Neural progenitor cell (in vitro differentiated cells): ENCODE measurements at places on chromosomes 16 and 17. TPM values are rescaled to one million over a fixed set of nuclear protein-coding genes. Genes with fewer than 3 reads are reported as not detected.
A peak's percentile ranks its signal among the peaks of the same experiment; 100 is the strongest.

GRCh38 chr17:44004761-44005526 is 522 bp downstream of the NAGS start:
- peak; percentile 58 for DNase-seq
- H3K4me1 ChIP-seq: peaks cover 19% of the 10 kb centered on the region
- no peaks in the 10 kb centered on the region for H3K36me3 ChIP-seq
- H3K27ac ChIP-seq: no peak overlapping the region
- H3K4me3 ChIP-seq: peak overlapping the region; percentile 71
- H3K27me3 ChIP-seq: peaks cover 50% of the 10 kb centered on the region

CCL11 gene
- total RNA-seq: not detected in 2 replicates

DNA sequence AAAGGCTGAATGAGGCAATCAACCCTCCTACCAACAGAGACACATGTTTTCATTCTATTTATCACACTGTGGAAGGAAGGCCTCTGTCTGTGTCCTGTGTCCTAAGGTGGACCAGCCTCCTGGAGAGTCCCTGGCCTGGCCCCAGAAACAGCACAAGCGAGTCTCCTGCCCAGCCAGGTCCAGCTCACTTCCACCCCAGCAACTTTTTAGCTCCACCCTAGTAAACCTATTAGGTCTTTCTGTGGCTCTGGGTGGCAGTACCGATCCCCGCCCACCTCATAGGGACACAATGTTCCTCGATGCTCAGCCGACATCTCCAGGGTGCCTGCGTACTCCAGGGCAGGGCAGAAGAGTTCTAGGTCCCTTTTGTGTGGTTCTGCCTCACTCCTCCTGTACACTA is 10.7 kb downstream of the DRC3 start:
- H3K36me3 ChIP-seq: no peaks in the 10 kb centered on the region
- no peaks in the 10 kb centered on the region for H3K4me1 ChIP-seq
- H3K27ac ChIP-seq: no peak overlapping the region
- H3K4me3 ChIP-seq: no peak overlapping the region
- no peaks in the 10 kb centered on the region for H3K27me3 ChIP-seq
- no peak for DNase-seq

CCL2 gene
- total RNA-seq: 4.2 and 7.0 TPM in 2 replicates

CTRB1 gene
- not detected in 2 replicates for total RNA-seq

GRCh38 chr17:65987988-65988387 is 203.9 kb downstream of the CEP112 start:
- peak; percentile 64 for DNase-seq
- H3K27ac ChIP-seq: no peak overlapping the region
- no peaks in the 10 kb centered on the region for H3K36me3 ChIP-seq

GRCh38 chr16:67246081-67246755 is 1.1 kb downstream of the FHOD1 start:
- peak; percentile 90 for DNase-seq
- peaks cover 25% of the 10 kb centered on the region for H3K4me1 ChIP-seq
- H3K4me3 ChIP-seq: peak overlapping the region; percentile 64
- H3K27ac ChIP-seq: no peak overlapping the region
- no peaks in the 10 kb centered on the region for H3K36me3 ChIP-seq

DNA sequence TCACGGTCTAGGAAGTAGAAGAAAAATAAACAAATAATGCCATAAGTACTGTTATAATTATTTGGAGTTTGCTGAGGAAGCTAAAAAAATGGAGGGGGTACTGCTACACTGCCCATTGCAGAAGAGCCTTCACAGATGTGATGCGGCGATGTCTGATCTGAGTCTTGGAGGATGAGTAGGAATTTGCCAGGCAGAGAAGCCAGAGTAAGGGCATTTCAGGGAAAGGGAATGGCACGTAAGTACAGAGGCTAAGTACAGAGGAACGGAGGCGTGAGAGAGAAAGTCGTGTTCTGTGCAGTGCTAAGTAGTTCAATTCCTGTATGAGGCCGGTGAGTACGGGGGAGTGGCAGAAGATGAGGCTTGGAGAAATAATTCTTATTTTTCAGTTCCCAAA is 741 bp upstream of the GRB2 start:
- H3K36me3 ChIP-seq: no peaks in the 10 kb centered on the region
- no peak overlapping the region for H3K27ac ChIP-seq
- H3K27me3 ChIP-seq: no peaks in the 10 kb centered on the region
- peak overlapping the region; percentile 99 for H3K4me3 ChIP-seq

DNA sequence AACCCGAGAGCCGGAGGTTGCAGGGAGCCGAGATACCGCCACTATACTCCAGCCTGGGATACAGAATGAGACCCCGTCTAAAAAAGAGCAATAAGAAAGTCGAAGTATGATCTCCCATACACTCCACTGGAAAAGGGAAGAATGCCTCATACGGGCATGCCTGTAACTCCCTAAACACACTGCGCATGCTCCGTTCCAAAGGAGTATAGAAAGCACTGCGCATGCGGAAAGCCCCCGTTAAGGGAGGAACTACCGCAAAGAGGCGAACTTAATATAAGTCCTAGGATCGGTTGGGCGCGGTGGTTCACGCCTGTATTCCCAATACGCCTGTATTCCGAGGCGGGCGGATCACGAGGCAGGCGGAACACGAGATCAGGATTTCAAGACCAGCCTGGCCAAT is 313.1 kb upstream of the ERCC4 start:
- H3K27ac ChIP-seq: no peak overlapping the region
- peaks cover 4% of the 10 kb centered on the region for H3K4me1 ChIP-seq
- no peak for DNase-seq
- no peaks in the 10 kb centered on the region for H3K36me3 ChIP-seq
- H3K27me3 ChIP-seq: no peaks in the 10 kb centered on the region

OTOP3 gene
- not detected in 2 replicates for total RNA-seq

KRT25 gene
- total RNA-seq: not detected in 2 replicates

- DNase-seq: peak; percentile 67
- H3K36me3 ChIP-seq: no peaks in the 10 kb centered on the region
- peaks cover 62% of the 10 kb centered on the region for H3K27me3 ChIP-seq
- H3K27ac ChIP-seq: no peak overlapping the region
- H3K4me1 ChIP-seq: peaks cover 49% of the 10 kb centered on the region
These were observed 25.8 kb downstream of the SRCIN1 start for GRCh38 chr17:38579934-38580333.

GRCh38 chr16:67378642-67379041 is 14.7 kb downstream of the TPPP3 start:
- no peaks in the 10 kb centered on the region for H3K27me3 ChIP-seq
- no peaks in the 10 kb centered on the region for H3K4me1 ChIP-seq
- no peaks in the 10 kb centered on the region for H3K36me3 ChIP-seq
- H3K4me3 ChIP-seq: no peak overlapping the region
- DNase-seq: no peak

SLFN11 gene
- total RNA-seq: 0.02 and 0.71 TPM in 2 replicates

PPP1R27 gene
- total RNA-seq: 0.12 TPM in 1 of 2 replicates, not detected in the other

DNA sequence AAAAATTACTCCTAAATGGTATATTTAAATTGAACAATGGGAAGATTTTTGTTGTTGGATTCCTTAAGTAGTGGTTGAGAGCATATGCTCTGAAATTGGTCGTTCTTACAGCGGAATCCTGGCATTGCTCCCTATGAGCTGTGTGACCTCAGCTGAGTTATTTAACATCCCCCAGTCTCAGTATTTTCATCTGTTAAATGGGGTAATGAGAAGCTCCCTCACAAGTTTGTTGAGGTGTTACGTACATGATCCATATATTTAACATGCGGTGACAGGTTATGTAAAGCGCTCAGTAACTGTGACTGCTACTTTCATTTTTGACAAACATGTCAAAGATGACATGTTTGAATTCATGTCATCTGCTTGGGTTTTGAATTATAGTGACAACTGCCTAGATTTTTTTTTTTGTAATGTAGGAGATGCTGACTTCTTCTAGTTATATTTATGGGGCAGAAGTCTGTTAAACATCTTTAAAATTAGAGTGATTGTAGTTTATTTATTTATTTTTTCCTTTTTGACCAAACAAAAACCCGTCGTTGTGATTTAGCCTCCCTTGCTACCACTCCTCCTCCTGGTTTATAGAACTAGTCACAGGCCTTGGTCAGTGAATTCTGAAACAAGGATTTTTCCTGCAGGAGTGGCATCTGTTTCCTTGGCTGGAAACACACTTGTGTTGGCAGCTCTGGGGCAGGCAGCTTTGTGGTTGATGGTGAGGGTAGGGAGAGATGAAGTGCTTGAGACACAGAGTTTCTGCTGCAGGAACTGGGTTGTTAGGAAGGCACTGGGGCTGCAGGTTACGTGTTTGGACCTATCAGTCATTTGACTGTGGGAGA is 268.8 kb downstream of the SNX29 start:
- H3K27ac ChIP-seq: no peak overlapping the region
- no peak for DNase-seq
- no peaks in the 10 kb centered on the region for H3K36me3 ChIP-seq

WBP2 gene
- 20.9 and 23.8 TPM in 2 replicates for total RNA-seq

DNA sequence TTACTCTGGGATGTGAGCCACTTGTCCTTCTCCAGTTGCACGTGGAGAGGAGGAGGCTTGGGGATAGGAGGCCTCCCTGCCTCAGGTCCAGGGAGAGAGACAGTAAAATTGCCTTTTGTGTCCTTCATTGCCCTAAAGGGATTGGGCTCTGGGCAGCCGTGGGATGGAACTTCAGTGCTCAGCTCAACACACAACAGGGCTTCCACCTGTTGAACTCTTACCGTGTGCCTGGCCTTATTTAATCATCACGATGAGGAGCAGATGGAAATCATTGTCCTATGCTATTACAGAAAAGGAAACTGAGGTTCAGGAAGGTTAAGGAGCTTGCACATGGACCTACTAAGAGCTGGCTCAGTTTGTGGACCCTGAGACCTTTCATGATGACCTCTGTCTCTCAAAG is 92.4 kb upstream of the CDC42EP4 start:
- no peaks in the 10 kb centered on the region for H3K27me3 ChIP-seq
- H3K4me3 ChIP-seq: no peak overlapping the region
- H3K27ac ChIP-seq: no peak overlapping the region
- no peak for DNase-seq
- H3K4me1 ChIP-seq: no peaks in the 10 kb centered on the region

PPY gene
- not detected in 2 replicates for total RNA-seq

- H3K27ac ChIP-seq: no peak overlapping the region
- no peaks in the 10 kb centered on the region for H3K36me3 ChIP-seq
- no peak overlapping the region for H3K4me3 ChIP-seq
- H3K4me1 ChIP-seq: peaks cover 6% of the 10 kb centered on the region
These were observed 18.8 kb downstream of the B9D1 start for GRCh38 chr17:19343671-19344151.

DNA sequence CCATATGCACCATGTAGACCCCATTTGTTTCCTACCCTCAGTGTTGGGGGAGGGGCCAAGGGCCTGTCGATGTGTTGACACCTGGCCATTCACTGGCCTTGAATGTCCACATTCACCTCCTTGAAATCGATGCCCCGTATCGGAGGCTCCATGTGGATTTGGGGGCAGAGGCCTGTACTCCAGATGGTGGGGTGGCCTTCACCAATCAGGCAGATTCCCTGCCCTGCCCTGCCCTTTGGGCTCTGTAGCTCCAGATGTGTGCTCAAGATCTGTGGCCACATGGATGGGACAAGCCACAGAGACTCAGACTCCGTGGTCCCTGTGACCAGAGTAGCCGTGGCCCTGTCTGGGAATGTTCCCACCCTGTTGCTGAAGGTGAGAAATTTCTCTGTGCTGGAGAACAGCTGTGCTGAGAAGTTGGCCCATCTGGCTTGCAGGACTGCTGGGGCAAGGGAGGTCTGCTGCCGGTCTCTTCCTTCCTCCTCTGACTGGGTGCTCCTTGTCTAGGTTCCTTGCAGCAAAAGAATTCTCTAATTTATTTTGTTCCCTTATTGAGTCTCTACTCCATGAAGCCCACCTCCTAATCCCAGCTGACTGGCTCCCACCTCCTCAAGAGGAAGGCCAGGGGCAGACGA is 221.3 kb downstream of the SEC14L1 start:
- H3K27ac ChIP-seq: no peak overlapping the region
- no peak overlapping the region for H3K4me3 ChIP-seq
- H3K4me1 ChIP-seq: peaks cover 14% of the 10 kb centered on the region
- H3K27me3 ChIP-seq: no peaks in the 10 kb centered on the region
- H3K36me3 ChIP-seq: no peaks in the 10 kb centered on the region
- no peak for DNase-seq

DOC2A gene
- 3.1 and 8.1 TPM in 2 replicates for total RNA-seq

GRCh38 chr17:61057257-61057656 is 342.4 kb upstream of the TBX2 start:
- H3K27me3 ChIP-seq: no peaks in the 10 kb centered on the region
- no peak for DNase-seq
- H3K36me3 ChIP-seq: no peaks in the 10 kb centered on the region
- no peaks in the 10 kb centered on the region for H3K4me1 ChIP-seq
- H3K4me3 ChIP-seq: no peak overlapping the region

DNA sequence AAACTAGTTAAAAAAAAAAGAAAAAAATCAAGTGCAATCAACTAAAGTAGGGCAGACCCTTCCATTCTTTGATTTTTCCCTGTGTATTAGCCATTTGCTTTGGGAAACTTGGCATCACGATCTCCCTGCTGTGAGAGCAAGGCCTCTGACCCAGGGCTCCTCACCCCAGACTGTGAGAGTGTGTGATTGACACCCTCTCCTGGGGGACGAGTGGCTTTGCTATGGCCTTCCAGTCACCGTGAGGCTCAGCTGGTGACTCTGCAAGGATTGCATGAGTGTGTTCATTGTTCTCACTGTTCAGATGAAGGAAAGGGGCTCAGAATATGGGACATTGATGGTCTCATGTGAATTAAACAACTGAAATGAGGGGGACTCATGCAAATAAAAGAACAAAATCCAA is 69.0 kb upstream of the BCAR1 start:
- H3K36me3 ChIP-seq: no peaks in the 10 kb centered on the region
- no peak overlapping the region for H3K27ac ChIP-seq
- DNase-seq: peak; percentile 58
- no peak overlapping the region for H3K4me3 ChIP-seq
- H3K27me3 ChIP-seq: no peaks in the 10 kb centered on the region

TEX14 gene
- total RNA-seq: 0.09 and 1.4 TPM in 2 replicates

ACBD4 gene
- 6.8 and 17.3 TPM in 2 replicates for total RNA-seq

DNA sequence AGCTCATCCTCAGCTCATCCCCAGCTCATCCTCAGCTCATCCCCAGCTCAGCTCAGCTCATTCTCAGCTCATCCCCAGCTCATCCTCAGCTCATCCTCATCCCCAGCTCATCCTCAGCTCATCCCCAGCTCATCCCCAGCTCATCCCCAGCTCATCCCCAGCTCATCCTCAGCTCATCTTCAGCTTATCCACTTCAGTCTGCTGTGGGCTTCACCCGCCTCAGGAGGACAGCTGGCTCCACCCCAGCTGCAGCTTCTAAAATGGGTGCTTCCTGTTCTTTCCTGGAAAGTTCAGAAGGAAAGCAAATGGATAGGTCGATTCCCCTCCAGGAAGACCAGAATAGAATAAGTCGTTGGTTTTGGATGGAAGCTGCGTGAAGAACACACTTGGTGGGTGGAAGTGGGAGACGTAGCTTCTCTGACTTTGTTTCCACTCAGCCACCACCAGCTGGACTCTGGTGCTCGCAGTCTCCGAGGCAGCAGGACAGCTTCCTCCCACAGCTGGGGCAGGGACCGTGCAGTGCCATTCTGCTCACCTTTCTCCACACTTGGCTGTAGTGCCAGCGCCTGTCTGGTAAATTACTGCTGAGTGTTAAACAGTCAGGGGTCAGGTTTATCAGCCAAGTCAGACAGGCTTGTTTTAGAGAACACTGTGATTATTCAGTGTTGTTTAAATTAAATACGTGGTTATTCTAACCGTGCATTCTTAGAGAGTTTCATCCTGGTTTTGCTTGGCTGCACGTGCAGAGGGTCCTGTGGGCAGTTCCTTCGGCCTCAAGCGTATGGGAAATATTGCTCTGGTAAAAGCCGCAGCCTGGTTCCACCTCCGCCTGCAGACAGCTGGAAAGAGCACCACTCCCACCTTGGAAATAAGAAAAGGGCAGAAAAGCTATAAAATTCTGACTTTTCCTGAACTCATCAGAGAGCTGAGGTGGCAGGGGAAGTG is 61.0 kb upstream of the CHMP6 start:
- H3K36me3 ChIP-seq: no peaks in the 10 kb centered on the region
- peaks cover 94% of the 10 kb centered on the region for H3K27me3 ChIP-seq
- H3K4me3 ChIP-seq: no peak overlapping the region
- H3K4me1 ChIP-seq: peaks cover 33% of the 10 kb centered on the region
- H3K27ac ChIP-seq: no peak overlapping the region
- DNase-seq: no peak

CCL17 gene
- total RNA-seq: not detected in 2 replicates
